ENCODE measurements at places on chromosomes 3 and 15. TPM values are rescaled to one million over a fixed set of nuclear protein-coding genes. Genes with fewer than 3 reads are reported as not detected.

DNA sequence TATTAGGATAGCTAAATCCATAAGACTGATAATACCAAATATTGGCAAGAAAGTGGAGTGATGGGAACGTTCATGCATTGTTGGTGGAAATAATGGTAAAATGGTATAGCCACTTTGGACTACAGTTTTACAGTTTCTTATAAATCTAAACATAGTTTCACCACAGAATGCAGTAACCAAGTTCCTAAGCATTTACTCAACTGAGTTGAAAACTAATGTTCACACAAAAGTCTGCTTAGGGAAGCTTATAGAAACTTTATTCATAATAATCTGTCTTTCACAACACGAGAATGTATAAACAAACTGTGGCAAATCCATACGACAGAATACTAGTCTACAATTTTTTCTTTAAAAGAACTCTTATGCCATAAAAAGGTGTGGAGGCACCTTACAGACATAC is 969.3 kb downstream of the FHIT start:
- H3K27ac ChIP-seq, result no peak overlapping the region
- H3K4me3 ChIP-seq, result no peak overlapping the region
- no peaks in the 10 kb centered on the region for H3K4me1 ChIP-seq
- H3K27me3 ChIP-seq, result no peaks in the 10 kb centered on the region
- DNase-seq, result no peak
- H3K36me3 ChIP-seq, result no peaks in the 10 kb centered on the region

DNA sequence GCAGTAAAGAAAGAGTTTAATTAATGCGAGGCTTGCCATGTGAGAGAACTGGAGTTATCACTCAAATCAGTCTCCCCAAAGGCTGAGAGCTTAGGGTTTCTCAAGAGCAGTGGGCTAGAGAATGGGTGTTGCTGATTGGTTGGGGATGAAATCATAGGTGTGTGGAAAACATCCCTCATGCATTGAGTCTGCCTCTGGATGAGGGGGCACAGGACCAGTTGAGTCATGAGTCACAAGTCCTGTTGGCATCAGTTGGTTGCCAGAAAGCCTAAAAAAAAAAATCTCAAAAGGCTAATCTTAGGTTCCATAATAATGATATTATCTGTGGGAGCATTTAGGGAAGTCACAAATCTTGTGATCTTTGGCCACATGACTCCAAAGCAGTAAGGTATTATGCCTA is 800.3 kb downstream of the TUSC7 start:
- H3K36me3 ChIP-seq, result no peaks in the 10 kb centered on the region
- DNase-seq, result no peak
- H3K27ac ChIP-seq, result no peak overlapping the region
- H3K4me3 ChIP-seq, result no peak overlapping the region

GRCh38 chr15:31280831-31281216 is 45.8 kb upstream of the KLF13 start:
- no peaks in the 10 kb centered on the region for H3K36me3 ChIP-seq
- H3K4me3 ChIP-seq, result no peak overlapping the region
- no peak overlapping the region for H3K27ac ChIP-seq
- DNase-seq, result no peak
- H3K4me1 ChIP-seq, result no peaks in the 10 kb centered on the region
- H3K27me3 ChIP-seq, result no peaks in the 10 kb centered on the region

DNA sequence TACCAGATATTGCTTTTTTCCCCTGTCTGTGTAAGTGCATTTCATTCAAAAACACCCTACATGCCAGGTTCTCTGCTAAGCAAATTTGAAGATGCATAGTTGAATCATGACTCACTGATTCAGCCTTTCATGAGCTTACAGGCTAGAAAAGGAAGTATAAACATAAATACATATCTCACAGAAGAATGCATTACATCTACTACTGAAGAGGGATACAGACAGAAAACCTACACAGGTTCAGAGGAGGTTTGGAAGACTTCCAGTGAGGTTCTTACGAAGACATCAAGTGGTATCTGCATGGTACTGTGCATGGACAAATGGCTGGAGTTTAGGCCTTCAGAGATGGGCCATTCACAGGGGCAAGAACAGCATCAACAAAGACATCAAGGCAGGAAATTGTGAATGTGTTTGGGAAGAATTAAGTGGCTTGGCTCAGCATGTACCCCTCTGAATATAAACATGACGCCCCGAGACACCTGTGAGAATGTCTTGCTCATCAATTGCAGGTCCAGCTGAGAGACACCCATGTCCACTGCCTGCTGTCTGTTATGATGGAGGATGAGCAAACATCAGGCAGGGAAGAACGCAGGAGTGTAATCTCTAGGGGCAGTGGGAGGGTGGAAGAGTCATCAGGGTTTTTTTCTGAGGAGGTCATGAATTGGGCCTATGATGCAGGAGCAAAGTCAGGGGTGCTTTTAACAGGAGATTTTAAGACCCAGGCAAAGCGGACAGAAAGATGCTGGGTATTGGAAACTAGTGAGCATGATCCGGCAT is 105.1 kb upstream of the GALNT15 start:
- no peaks in the 10 kb centered on the region for H3K36me3 ChIP-seq
- no peak overlapping the region for H3K4me3 ChIP-seq
- H3K27me3 ChIP-seq, result no peaks in the 10 kb centered on the region

DNA sequence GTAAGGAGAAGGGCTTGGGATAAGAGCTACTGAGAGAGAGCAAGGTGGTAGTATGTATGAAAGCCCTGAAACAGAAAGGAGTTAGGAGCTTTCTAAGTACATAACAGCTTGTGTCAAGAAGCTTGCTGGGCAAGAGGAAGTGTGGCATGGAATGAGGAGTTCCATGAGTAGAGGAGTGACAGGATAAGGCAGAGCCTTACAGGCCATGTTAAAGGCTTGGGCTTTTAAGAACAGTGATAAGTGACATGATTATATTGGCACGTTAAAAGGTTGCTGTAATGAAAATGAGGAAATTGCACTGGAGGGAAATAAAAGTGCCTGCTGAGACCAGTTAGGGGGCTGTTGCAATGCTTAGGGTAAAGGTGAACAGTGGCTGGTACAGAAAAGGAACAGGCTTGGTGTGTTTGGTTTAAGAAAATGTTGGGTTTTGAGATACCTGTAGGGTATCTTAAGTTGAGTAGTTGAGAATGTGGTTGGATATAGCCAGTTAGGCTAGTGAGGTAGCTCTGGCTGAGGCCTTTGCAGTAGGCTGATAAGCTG is 49.0 kb downstream of the MEF2A start:
- H3K27ac ChIP-seq, result peak overlapping the region; percentile 78
- DNase-seq, result no peak
- peaks cover 54% of the 10 kb centered on the region for H3K4me1 ChIP-seq
- no peaks in the 10 kb centered on the region for H3K27me3 ChIP-seq
- no peak overlapping the region for H3K4me3 ChIP-seq
- H3K36me3 ChIP-seq, result no peaks in the 10 kb centered on the region

DNA sequence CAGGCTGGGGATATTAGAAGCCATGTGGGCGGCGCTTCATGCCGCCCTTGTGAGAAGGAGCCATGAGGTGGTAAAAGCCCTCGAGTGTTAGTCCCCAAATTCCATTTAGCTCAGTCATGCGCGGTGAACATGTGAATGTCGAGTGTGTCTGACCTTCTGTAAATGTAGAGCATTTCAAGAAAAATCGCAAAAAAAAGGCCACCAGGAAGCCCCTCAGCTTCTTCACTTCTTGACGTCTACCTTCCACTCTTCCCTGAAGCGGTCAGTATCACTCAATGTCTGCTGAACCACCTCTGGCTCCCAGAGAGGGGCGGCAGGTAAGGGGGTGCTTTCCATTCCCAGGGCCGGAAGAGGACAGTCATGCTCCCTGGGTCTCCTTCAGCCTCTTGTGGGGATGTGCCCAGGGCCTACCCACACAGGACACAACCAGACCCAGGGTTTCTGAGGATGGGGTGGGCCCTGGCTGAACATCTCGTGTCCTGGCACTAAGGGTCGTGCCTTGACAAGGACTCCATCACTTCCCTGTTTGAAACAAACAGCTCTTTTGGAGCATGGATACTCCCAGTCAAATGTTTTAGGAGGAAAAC is 274.9 kb downstream of the FAM43A start:
- DNase-seq, result no peak
- H3K27ac ChIP-seq, result no peak overlapping the region
- no peaks in the 10 kb centered on the region for H3K4me1 ChIP-seq
- no peak overlapping the region for H3K4me3 ChIP-seq
- no peaks in the 10 kb centered on the region for H3K36me3 ChIP-seq
- no peaks in the 10 kb centered on the region for H3K27me3 ChIP-seq

RPSA gene
- total RNA-seq, result 778 TPM

ARPC4 gene
- 170 TPM for total RNA-seq
